Tibial nerve (tissue), 4 donors: ENCODE measurements at places on chromosomes 12 and 14. TPM values are rescaled to one million over a fixed set of nuclear protein-coding genes. Genes with fewer than 3 reads are reported as not detected.

- no peak overlapping the region for H3K4me3 ChIP-seq
- peaks cover 6% of the 10 kb centered on the region for H3K27me3 ChIP-seq
- H3K27ac ChIP-seq: no peak overlapping the region
- H3K36me3 ChIP-seq: no peaks in the 10 kb centered on the region
- DNase-seq: no peak
Observed at GRCh38 chr12:117646520-117646919, 285.1 kb upstream of the NOS1 start.

- H3K36me3 ChIP-seq: no peaks in the 10 kb centered on the region
- no peak overlapping the region for H3K27ac ChIP-seq
- no peaks in the 10 kb centered on the region for H3K4me1 ChIP-seq
- DNase-seq: no peak
- no peak overlapping the region for H3K4me3 ChIP-seq
Observed at GRCh38 chr12:89988188-89988915, 279.7 kb upstream of the ATP2B1 start.

GRCh38 chr12:70393787-70394499 lies 27.9 kb downstream of the KCNMB4 start:
- H3K27me3 ChIP-seq: no peaks in the 10 kb centered on the region
- H3K27ac ChIP-seq: no peak overlapping the region
- no peaks in the 10 kb centered on the region for H3K4me1 ChIP-seq

The SNW1 gene
- 39.8 TPM for total RNA-seq
